ENCODE measurements at places on chromosomes 1 and 21.

GRCh38 chr1:186057086-186057485, 318.0 kb downstream of the TPR start:
- no peak for DNase-seq

GRCh38 chr1:74467786-74468377, 44.5 kb downstream of the LRRC53 start:
- DNase-seq, result peak; percentile 2

- no peak for DNase-seq
These were observed 358.8 kb upstream of the B3GALT2 start for GRCh38 chr1:193545171-193545570.

DNA sequence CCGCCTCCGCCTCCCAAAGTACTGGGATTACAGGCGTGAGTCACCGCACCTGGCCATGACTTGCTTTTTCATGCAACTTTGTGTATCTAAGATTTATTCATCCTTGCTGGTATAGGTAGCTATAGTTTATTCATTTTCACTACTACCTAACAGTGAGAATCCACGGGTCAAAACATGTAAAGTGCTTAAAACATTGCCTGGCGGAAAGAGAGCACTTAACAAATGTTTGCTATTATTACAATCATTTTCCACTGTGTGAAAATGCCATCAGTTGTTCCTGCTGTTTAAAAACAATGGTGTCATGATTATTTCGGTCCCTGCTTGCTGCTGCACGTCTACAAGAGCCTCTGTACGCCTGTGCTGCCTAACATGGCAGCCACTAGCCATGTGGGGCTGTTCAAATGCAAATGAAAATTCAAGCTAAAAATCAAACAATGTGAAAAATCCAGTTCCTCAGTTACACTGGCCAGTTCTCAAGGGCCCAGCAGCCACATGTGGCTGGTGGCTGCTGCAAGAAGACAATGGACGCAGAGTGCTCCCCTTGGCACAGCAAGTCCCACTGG, 65.1 kb downstream of the CLSTN1 start:
- no peak for DNase-seq

- DNase-seq, result no peak
These were observed 22.5 kb upstream of the PEF1 start for GRCh38 chr1:31667065-31667785.

DNA sequence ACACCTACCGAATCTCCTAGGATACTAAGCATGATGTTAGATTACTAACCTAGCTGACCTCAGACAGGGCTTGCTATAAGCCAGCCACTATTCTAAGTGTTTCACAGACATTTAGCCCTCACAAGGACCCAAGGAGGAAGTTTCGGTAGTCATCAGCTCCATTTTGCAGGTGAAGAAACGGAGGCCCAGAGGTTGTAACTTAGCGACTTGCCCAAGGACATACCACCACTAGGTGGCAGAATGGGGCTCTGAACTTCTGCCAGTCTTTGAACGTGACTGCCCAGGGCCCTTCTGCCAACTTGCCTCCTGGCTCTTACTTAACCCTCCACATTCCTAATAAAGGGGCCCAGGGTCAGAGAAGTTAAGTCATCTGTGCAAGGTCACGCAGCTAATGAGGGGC, 283.5 kb downstream of the C1orf94 start:
- DNase-seq, result peak; percentile 72

DNA sequence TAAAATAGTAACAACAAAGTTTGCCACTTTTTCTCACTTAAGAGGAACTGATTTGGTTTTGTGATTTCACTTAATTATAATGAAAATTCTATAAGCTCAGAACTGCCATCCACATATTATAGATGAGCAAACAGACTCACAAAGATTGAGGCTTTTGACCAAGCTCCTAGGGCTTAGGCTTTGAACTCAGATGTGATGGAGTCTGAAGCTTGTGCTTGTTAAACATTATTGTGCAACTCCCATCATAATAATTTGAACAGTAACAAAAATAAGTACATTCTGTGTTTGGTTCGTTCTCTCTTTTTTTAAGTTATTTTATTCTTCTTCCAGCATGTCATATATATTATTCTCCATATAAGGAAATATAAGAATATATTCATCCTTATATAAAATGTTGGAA, 403.4 kb downstream of the PTPRC start:
- peak; percentile 47 for DNase-seq

DNA sequence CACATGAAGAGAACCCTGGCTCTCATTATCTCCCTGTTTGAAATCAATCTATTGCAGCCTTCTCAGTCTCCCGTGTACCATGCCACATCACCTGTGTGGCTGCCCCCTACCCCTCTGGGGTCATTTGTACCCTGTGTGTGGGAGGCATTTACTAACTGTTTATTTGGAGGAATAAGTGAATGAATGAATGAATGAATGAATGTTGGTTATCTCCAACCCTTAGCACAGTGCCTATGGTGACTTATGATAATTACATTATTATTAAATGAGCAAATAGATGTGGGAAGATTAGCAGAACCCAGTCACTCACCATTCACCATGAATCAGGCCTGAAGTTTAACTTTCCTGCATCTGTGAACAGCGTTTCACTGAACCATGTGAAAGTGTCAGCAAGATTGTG, 560.8 kb downstream of the MATN1 start:
- DNase-seq, result no peak
